ENCODE measurements at places on chromosomes 11 and 22.

- DNase-seq = no peak
Measured at GRCh38 chr11:21514316-21514715, 678.6 kb upstream of the ANO5 start.

GRCh38 chr11:27303903-27304302 lies 59.1 kb downstream of the CCDC34 start:
- DNase-seq = no peak

DNA sequence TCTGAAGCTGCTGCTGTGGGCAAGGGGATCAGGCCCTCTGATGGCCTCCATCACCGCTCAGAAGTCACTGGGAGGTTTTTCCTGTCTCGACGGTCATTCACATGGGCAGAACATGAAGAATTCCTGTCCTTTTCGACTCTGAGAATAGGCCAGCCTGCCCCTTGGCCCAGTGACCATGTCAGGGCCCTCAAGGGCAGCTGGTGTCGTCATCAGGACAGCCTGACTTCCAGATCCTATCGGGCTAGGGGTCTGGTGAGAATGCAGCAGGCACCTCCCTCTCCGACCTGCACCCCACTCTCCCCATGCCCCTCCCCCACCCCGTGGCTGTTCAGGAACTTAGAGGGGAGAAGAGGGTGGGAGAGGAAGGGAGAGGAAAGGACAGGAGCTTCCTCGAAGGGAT lies 3.6 kb downstream of the TP53I11 start:
- no peak for DNase-seq

DNA sequence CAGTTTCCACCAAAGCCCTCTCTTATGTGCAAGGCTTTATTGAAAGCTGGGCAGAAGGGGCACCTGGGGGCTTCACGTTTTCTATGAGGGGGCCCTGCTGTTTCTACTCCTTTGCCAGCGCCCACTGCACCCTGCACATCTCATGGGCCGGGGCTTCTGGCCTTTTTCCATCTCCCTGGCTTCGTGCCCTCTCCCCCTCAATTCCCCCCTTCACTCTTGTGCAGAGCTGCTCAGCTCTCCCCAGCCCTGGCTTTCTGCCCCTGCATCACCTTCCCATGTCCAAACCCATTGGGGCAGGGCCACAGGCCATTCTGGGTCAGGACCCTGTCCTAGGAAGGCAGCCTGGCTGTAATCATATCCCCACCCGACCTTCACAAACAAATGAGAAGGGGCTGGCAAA lies 36.5 kb downstream of the MCM5 start:
- no peak for DNase-seq

- DNase-seq = no peak
Measured at GRCh38 chr11:12077535-12078280, 32.7 kb upstream of the MICAL2 start.

GRCh38 chr11:44593251-44593650 lies 27.8 kb downstream of the CD82 start:
- no peak for DNase-seq

DNA sequence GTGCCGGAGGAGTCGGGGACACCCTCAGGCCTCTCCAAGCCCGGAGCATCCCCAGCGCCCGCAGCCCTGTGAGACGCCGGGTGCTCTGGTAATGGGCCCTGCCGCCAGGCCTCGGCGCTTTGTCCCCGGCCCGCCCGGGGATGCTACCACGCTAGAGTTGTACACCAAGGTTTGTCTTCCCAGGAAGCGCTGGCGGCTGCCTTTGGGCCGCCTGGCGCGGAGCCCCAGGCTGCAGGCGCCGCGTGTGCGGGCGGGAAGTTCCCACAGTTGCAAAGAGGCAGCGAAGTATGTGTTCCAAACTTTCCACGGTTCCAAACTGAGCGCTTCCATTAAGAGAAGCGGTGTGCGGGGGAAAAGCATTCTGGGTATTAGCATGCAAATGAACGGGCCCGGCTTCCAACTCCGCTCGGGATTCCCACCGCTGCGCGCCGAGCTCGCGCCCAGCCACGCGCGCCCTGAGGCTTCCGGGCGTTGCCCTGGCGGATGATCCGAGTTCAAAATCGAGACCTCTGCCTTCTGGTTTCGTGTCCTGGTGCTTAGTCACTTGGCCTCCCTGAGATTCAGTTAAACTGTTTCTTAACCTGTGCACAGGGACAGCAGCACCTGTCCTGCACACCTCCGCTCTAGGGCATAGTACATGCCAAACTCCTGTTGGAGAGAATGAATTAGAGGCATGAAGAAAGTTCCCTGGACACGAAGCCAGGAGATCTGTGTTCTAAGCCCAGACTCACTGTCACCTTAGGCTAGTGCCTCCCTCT lies 1.3 kb upstream of the PATZ1 start:
- no peak for DNase-seq

All from stimulated activated CD8-positive, alpha-beta memory T cell treated with anti-CD3 and anti-CD28 coated beads, Interleukin-4, amount 100 ng/mL, for 1 hour (primary cell).